ENCODE measurements at places on chromosomes 4 and X. TPM values are rescaled to one million over a fixed set of nuclear protein-coding genes. Genes with fewer than 3 reads are reported as not detected.

- DNase-seq, result no peak
Observed at GRCh38 chrX:12843668-12844279, 23.1 kb upstream of the TLR7 start.

Gene SORBS2
- 286 TPM for total RNA-seq

- no peak for DNase-seq
Observed at GRCh38 chrX:4182408-4182806, 469.0 kb upstream of the PRKX start.

DNA sequence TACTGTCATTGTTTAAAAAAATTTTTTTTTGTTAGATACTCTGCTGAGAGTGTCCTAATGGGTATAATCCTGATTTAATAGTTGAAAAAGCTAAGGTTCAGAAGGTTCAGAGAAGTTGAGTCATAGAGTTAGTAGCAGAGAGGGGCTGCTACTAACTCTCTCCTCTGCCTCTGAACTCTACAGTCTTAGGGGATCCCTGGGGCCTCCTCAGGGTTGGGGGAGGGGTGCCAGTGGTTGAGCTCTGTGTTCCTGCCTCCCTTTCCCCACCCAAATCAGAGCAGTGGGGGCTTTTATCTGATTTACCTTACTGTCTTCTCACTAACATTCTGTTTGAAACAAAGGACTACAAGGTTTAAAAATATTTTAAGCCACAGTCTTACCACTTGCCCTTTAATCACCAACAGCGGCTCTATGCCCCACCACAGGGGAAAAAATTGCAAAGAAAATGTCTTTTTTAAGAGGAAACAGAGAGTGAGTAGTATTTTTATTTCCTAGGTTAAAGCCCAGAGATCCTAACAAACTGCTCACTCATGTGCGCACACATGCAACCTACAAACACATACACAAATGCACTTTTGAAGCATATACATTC, 102.2 kb upstream of the ATP6AP2 start:
- no peak for DNase-seq

Data from esophagus squamous epithelium (tissue), 5 donors.